ENCODE measurements at places on chromosomes 5 and 9. TPM values are rescaled to one million over a fixed set of nuclear protein-coding genes. Genes with fewer than 3 reads are reported as not detected.

DNA sequence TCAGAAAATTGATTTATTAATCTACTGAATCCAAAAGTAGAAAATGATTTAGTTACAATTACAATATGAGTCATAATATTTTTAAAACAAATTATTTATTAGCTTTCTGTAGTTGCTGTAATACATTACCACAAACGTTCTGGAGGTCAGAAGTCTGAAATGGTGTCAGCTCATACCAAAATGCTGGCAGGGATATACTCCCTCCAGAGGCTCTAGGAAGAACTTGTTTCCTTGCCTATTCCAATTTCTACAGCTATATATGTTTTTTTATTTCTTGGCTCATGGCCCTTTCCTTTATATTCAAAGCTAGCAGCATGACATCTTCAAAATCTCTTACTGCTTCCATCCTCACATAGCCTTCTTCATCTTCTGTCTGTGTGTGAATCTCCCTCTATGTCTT lies 667.9 kb upstream of the ITGA1 start:
- no peak for DNase-seq

GRCh38 chr9:135924628-135925338 lies 17.4 kb upstream of the CAMSAP1 start:
- peak; percentile 64 for DNase-seq

DNA sequence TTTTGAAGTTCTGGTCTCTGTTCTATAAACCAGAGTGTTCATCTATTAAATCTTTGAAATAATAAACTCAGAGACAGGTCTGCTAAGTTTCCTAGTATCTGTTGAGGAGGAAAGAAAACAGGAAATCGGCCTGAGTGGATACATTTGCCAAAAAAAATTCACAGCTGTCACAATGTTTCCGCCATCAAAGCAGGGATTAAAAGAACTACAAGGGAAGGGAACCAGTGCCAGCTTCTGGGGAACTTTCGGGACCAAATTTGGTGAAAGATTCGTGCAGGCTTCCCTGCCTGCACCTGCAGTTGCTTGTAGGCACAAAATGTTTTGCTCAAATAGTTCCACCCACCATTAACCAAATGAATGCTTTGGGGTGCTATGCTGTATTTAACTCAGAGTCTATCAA lies 267.5 kb downstream of the MSX2 start:
- DNase-seq, result no peak

DNA sequence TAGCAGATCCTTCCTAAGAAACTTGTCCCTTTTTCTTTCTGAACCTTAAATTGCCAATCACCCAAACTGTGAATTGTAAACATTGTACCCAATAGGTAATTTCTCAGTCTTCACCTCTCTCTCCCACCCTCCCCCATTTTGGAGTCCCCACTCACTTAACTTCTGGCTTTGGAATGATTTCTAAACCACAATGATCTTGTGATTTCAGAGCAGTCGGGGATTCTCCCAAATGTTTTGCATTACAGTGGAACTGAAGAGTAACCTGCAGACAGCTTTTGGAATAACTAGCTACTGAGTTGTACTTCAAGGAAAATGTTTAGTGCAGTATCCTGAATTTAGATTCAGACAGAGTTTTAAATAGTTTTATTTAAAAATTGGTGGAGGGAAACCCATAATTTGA lies 19.2 kb downstream of the SLC27A6 start:
- DNase-seq, result no peak

- DNase-seq, result no peak
Observed at GRCh38 chr9:113911850-113912557, 35.9 kb downstream of the ZNF618 start.

DNA sequence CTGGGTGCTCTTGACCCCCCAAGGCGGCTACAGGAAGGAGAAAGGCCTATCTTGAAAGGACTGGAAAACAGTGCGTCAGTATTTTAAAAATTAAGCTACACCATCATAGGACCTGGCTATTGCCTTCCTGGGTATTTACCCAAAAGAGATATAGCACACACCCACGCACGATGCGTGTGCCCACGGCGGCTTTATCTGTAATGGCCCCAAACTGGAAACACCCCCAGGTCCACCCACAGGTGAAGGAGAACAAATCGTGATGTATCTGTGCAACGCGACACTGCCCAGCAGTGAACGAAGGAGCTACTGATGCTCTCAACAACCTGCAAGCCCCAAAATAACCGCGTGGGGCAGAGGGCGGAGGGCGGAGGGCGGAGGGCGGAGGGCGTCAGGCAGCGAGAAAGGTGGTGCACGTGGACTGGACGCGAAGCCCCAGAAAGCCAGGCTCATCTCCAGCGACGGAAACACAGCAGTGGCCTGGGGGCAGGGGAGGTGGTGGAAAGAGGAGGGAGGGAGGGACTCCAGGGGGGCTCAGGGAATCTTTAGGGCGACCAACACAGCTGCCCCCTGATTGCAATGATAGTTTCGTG lies 12.4 kb upstream of the PTGDS start:
- no peak for DNase-seq

DNA sequence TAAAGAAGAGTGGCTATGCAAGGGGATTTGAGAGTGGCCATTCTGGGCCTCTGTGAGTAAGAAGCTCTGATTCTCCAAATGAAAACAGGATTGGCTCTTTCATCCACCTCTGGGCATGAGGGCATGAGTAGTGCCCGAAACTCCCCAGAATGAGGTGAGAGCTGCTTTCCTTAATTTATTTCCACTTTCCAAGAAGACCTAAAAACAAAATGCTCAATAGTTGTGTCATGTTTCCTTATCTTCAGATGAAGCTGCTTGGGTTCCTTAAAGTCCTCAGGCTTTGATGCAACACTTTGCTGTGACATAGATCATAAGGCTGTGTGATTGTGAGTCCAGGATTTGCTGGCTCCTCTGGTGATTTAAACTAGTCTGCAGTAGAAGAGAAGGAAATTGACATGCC lies 3.1 kb upstream of the ZCCHC10 start:
- DNase-seq, result no peak

DNA sequence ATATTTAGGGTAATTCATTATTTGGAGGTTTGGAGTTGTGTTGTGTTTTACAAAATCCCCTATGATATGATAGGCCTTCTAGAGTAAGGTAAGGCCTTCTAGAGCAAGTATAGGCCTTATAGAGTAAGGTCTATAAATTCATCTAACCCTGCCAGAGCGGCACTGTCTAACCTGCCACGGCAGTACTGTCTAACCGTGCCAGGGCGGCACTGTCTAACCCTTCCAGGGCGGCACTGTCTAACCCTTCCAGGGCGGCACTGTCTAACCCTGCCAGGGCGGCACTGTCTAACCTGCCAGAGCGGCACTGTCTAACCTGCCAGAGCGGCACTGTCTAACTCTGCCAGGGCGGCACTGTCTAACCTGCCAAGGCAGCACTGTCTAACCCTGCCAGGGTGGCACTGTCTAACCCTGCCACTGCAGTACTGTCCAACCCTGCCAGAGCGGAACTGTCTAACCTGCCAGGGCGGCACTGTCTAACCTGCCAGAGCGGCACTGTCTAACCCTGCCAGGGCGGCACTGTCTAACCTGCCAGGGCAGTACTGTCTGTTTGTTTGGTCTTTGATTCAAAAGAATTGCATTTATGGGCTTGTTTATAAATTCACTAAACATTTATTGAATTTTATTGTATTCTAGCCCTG lies 9.6 kb downstream of the RNF20 start:
- DNase-seq, result no peak

- no peak for DNase-seq
Observed at GRCh38 chr9:104869811-104870210, 58.1 kb downstream of the ABCA1 start.

GRCh38 chr9:130626249-130626996 lies 38.0 kb upstream of the PRDM12 start:
- DNase-seq, result no peak

GRCh38 chr9:123772967-123773366 lies 157.0 kb downstream of the DENND1A start:
- no peak for DNase-seq

DNA sequence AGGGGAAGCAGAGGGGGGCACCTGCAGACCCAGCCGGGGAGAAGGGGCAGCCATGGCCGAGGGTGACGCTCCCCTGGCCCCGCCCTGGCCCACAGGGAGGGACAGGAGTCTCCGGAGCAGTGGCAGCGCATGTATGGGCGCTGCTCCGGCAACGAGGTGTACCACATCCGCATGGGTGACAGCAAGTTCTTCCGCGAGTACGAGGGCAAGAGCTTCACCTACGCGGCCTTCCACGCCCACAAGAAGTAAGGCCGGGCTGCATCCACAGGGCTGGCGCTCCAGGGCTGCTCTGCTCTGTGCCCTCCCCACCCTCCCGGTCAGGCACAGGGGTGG lies 68.2 kb downstream of the KCNT1 start:
- DNase-seq, result no peak

GRCh38 chr9:73118286-73118685 lies 33.4 kb upstream of the ANXA1 start:
- no peak for DNase-seq

- DNase-seq, result no peak
Observed at GRCh38 chr5:25863811-25864210, 1174.6 kb downstream of the CDH9 start.

DNA sequence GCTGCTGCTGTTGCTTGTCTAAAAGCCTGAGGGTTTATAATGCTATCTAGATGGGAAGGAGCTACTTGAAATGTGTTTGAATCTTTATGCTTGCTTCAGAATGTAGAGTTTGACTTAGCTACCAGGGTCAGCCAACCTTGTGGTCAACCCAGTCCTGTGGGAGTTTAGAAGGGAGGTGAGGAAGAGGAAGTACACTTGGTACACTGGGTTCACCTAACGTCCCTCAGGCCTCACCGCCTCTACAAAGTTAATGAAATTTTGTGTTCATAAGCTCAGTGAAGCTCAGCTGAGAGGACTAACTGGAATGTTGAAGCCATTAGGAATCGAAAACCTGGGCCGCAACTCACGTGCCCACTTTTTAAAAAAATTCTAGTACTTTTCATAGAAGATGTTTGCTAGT lies 10.7 kb downstream of the IQGAP2 start:
- DNase-seq, result no peak

GRCh38 chr9:33510262-33511183 lies 13.5 kb upstream of the ANKRD18B start:
- peak; percentile 68 for DNase-seq

DNA sequence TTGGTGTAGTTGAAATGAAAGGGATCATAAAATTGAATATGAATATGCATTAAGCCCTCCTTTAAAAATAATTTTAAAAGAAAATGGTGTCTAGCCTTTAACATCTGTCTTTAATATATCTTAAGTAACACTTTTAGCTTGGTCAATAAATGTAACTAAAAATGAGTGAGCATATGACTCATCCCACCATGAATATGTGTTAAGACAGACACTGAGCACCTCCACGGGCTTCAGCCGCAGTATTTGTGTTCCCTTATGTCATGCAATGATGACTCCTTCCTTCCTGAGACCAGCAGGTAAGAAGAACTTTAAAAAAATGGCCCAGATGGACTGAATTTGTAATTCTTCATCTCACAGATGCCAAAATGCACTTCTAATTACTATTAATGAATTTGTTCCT lies 563.2 kb downstream of the NR2F1-AS1 start:
- DNase-seq, result no peak

- DNase-seq, result no peak
Observed at GRCh38 chr5:74361406-74362358, 278.8 kb downstream of the ENC1 start.

GRCh38 chr5:149801307-149801990 lies 71.3 kb downstream of the PPARGC1B start:
- DNase-seq, result no peak

GRCh38 chr5:103256178-103256577 lies 2.4 kb upstream of the MACIR start:
- DNase-seq, result no peak

GRCh38 chr9:96195541-96195940 lies 106.4 kb downstream of the HSD17B3 start:
- no peak for DNase-seq

DNA sequence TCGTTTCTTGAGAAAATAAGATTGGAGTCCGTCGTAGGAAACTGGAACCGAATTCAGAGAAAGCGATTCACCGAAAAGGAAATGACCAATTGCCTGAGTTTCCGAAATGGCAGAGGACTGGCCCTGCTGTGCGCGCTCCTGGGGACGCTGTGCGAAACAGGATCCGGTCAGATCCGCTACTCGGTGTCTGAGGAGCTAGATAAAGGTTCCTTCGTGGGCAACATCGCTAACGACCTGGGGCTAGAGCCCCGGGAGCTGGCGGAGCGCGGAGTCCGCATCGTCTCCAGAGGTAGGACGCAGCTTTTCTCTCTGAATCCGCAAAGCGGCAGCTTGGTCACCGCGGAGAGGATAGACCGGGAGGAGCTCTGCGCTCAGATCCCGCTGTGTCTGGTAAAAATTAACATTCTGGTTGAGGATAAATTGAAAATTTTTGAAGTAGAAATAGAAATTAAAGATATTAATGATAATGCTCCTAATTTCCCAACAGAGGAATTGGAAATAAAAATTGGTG lies 379 bp downstream of the PCDHGA3 start:
- DNase-seq, result no peak

DNA sequence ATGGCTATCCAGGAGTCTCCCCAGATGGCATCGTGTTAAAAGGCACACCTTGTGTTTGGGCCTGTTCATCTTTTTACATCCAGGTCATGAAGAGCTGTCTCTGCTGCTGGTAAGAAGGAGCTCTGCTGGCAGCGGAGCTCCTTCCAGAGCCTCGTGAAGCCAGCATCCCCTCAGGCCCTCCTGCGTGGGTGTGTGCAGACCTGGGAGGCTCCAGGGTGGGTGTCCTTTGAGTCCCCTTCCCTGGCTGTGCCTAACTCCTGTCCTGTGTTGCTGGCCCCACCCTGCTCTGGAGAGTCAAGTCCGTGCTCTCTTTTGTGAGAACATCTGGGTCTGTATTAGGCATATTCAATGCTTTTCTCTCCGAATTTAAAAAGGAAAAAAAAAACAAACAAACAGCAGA lies 149.6 kb upstream of the IRX2 start:
- DNase-seq, result no peak

GRCh38 chr5:157263496-157264090 lies 2.3 kb upstream of the CYFIP2 start:
- no peak for DNase-seq

Gene ABLIM3
- not detected for total RNA-seq

Gene GLRA1
- total RNA-seq, result not detected

Gene KIAA0825
- 1.3 TPM for total RNA-seq

Gene RGMB
- total RNA-seq, result 2.8 TPM

Gene CD274
- total RNA-seq, result 25.0 TPM

Gene NDST1
- total RNA-seq, result 5.5 TPM

Gene C9orf50
- not detected for total RNA-seq

Gene FGF1
- not detected for total RNA-seq
